SK-N-SH (cell line): ENCODE measurements at places on chromosomes 1 and 21.

GRCh38 chr1:113185463-113186104 is 112.6 kb downstream of the LRIG2 start:
- no peak overlapping the region for H3K27ac ChIP-seq
- H3K4me1 ChIP-seq, result no peaks in the 10 kb centered on the region
- DNase-seq, result no peak

DNA sequence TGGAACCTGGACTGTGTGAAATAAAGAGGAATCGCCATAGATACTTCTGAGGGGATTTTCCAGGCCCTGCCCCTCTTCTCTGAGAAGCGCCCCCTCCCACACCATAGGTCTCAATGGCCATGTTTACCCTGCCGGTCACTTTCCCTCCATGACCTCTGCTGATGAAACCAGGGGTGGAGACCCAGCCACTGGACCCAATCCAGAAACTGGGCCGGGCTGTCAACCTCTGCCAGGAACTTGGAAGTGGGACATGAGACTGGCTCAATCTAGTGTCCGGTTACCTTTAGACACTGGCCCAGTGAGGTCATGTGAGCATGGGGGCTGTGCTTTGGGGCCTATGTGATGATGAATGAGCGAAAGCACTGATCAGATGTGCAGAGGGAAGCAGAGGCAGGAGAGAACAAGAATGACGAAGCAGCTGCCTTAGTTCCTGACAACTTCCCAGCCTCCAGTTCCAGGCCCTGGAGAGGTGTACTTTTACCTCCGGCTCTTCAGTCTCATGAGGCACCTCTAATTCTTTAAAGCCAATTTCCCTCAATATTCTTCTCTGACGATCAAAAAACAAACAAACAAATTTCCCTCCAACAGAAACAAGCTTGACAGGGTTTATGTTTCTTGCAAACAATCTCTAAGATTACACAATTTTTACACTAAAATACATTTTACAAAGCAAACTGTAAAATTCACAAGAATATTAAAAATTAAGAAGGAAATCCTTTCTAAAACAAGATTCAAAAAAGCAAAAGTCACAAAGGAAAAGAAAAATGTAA is 4.9 kb downstream of the ASAP3 start:
- no peaks in the 10 kb centered on the region for H3K27me3 ChIP-seq
- DNase-seq, result no peak
- no peak overlapping the region for H3K4me3 ChIP-seq

GRCh38 chr1:97489834-97490233 is 431.0 kb downstream of the DPYD start:
- no peak overlapping the region for H3K27ac ChIP-seq
- H3K4me3 ChIP-seq, result no peak overlapping the region
- peaks cover 29% of the 10 kb centered on the region for H3K36me3 ChIP-seq

- peak; percentile 19 for DNase-seq
- H3K27me3 ChIP-seq, result no peaks in the 10 kb centered on the region
- peaks cover 5% of the 10 kb centered on the region for H3K4me1 ChIP-seq
Observed at GRCh38 chr1:113811156-113811887, 954 bp downstream of the RSBN1 start.

- H3K4me3 ChIP-seq, result no peak overlapping the region
- H3K4me1 ChIP-seq, result no peaks in the 10 kb centered on the region
- H3K36me3 ChIP-seq, result no peaks in the 10 kb centered on the region
- DNase-seq, result no peak
- H3K27ac ChIP-seq, result no peak overlapping the region
Observed at GRCh38 chr1:61487801-61488200, 237.1 kb downstream of the TM2D1 start.

DNA sequence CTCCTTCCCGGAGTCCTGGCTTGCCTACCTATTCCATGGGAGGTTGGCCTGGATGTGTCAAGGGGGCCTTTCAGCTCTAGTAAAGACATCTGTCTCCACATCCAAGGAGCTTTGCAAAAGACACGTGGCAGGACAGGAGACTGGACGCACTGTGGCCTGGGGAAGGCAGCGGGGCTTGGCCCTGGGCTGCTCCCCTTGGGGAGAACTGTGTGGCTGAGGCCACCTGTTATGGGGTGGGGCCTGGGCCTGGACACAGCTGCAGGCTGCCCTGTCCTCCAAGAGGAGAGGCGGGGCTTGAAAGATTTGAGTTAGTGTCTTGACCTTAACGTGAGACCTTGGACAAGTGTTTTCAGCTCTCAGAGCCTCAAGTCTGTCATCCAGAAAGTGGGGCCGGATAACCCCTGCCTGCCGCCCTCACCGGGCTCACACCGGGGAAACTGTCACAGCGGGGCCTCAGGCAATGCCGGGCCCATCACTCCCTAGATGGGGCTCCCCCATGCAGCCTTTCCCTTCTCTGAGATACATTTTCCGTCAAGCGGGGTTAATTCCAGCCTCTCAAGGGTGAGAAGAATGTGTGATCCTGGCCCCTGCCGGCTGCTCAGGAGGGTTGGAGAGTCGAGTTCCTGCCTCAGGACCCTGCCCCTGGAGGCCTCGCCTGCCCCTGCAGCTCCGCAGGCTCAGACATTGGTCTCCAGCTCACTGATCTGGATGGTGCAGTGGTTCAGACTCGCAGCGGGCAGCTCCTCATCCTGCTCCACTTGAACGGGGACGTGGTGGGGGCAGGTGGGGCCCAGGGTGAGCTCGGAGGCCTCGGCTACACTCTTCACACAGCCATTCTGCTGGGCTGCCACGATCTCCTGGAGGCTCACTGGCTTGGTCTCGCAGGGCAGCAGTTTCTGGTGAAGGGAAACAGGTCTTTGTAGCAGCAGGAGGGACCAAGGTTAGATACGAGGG is 25.6 kb downstream of the PODN start:
- no peaks in the 10 kb centered on the region for H3K27me3 ChIP-seq
- no peak overlapping the region for H3K4me3 ChIP-seq
- DNase-seq, result peak; percentile 21
- 0 out of 2 replicates have a peak, but pooled peaks cover 3% of the 10 kb centered on the region for H3K4me1 ChIP-seq
- no peak overlapping the region for H3K27ac ChIP-seq

GRCh38 chr1:16110884-16111283 is 37.4 kb upstream of the FAM131C start:
- H3K4me3 ChIP-seq, result no peak overlapping the region
- peaks cover 24% of the 10 kb centered on the region for H3K4me1 ChIP-seq
- H3K27me3 ChIP-seq, result no peaks in the 10 kb centered on the region
- no peaks in the 10 kb centered on the region for H3K36me3 ChIP-seq
- no peak for DNase-seq

- no peaks in the 10 kb centered on the region for H3K27me3 ChIP-seq
- peaks cover 9% of the 10 kb centered on the region; the same call in 1 of the 2 replicates for H3K4me1 ChIP-seq
- H3K27ac ChIP-seq, result peak overlapping the region; percentile 65; the same call in 1 of the 2 replicates
- DNase-seq, result peak; percentile 24
- no peak overlapping the region for H3K4me3 ChIP-seq
Observed at GRCh38 chr1:184803180-184803492, 48.5 kb upstream of the EDEM3 start.

GRCh38 chr21:44766818-44767354 is 34.7 kb downstream of the UBE2G2 start:
- no peak overlapping the region; the same call in 1 of the 2 replicates for H3K27ac ChIP-seq
- no peaks in the 10 kb centered on the region for H3K36me3 ChIP-seq
- no peaks in the 10 kb centered on the region for H3K27me3 ChIP-seq
- peaks cover 22% of the 10 kb centered on the region; the same call in 1 of the 2 replicates for H3K4me1 ChIP-seq
- no peak overlapping the region for H3K4me3 ChIP-seq

DNA sequence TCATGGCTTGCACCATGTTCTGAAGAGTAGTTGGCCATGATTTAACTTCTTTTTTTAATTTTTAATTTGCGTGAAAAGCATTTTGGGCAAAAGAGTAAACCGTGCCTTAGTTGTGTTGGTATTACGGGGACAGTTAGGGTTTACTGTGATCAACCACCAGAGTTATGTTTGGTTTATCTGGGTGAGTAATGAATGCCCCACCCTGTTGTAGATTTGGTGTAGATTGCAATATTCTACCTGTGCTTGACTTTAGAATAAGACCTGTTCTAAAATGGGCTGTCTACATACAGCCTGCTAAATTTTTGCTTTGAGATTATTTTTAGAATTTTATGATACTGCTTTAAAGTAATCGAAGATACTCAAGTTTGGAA is 1.4 kb downstream of the USP25 start:
- H3K4me1 ChIP-seq, result no peaks in the 10 kb centered on the region; the same call in 1 of the 2 replicates
- H3K36me3 ChIP-seq, result no peaks in the 10 kb centered on the region
- H3K4me3 ChIP-seq, result peak overlapping the region; percentile 78

GRCh38 chr1:173914366-173914871 is 2.7 kb downstream of the SERPINC1 start:
- H3K4me1 ChIP-seq, result no peaks in the 10 kb centered on the region
- no peaks in the 10 kb centered on the region for H3K27me3 ChIP-seq
- no peak overlapping the region; the same call in 1 of the 2 replicates for H3K4me3 ChIP-seq
- no peak overlapping the region for H3K27ac ChIP-seq
- DNase-seq, result peak; percentile 41

- no peak overlapping the region for H3K27ac ChIP-seq
- H3K36me3 ChIP-seq, result no peaks in the 10 kb centered on the region
- no peak overlapping the region for H3K4me3 ChIP-seq
- H3K4me1 ChIP-seq, result peaks cover 3% of the 10 kb centered on the region; the same call in 1 of the 2 replicates
- no peak for DNase-seq
Observed at GRCh38 chr1:154413177-154413783, 8.1 kb downstream of the IL6R start.
